ENCODE measurements at places on chromosomes 12 and 14.
A peak's percentile ranks its signal among the peaks of the same experiment; 100 is the strongest.

GRCh38 chr12:11580125-11580751 lies 69.2 kb upstream of the ETV6 start:
- DNase-seq: no peak

DNA sequence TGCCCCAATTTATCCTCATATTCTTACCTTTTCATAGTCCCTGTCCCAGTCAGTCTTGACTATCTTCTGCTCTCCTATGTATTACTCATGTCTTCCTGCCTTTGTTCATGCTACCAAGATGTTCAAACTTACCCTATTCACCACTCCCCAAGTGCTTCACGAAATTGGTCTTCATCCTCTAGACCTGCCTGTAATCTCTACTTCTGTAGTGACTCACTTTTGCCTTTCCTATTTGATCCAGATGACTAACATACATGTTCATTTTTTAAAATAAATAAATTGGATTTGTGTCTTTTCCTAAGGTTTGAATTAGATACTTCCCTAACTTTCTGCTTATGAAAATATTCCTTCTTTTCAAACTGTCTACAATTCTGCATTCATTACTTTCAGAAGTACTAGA lies 107.7 kb upstream of the PPM1H start:
- no peak for DNase-seq

DNA sequence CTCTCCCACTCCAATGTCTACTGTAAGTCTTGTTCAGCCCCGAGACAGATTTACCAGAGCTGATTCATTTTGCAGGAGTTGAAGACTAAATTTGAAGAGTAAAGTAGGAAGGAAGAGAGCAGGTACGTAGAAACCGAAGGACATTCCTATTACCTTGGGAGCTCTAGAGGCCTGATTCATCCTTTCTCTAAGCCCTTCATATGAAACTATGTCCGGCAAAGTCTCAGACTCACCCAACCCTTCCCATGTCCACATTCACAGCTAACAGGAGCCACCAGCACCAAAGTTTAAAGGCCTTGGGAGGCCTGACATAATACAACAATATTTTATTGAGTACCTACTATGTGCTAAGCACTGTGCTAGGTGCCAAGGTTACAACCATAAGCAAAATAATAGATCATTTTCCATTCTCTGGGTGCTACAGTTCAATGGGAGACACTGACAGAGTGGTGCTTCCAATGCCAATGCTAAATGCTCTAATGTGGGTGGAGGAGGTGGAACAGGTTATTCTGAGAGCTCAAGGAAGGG lies 86.6 kb downstream of the PHLDA1 start:
- no peak for DNase-seq

DNA sequence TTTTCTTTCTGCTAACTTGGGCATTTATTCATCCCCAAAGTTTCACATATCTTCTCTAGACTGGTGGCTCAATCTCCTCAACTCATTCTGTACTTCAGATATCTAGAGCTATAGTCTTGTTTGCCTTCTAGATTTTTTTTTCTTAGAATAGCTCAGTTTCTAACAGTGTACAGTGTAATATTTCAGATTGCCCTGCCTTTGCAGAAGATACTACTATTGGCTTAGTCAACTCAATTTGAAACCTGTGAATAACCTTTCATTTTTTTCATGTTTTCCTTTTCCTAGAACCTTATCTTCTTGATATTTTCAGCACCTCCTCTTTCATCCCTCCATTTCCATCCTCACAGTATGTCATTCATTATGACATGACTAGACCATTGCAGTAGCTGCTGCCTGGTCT lies 69.6 kb downstream of the OTOGL start:
- DNase-seq: no peak

- no peak for DNase-seq
Observed at GRCh38 chr12:75155962-75156361, 53.7 kb downstream of the KCNC2 start.

- DNase-seq: no peak
Observed at GRCh38 chr14:33444136-33444535, 505.5 kb downstream of the NPAS3 start.

DNA sequence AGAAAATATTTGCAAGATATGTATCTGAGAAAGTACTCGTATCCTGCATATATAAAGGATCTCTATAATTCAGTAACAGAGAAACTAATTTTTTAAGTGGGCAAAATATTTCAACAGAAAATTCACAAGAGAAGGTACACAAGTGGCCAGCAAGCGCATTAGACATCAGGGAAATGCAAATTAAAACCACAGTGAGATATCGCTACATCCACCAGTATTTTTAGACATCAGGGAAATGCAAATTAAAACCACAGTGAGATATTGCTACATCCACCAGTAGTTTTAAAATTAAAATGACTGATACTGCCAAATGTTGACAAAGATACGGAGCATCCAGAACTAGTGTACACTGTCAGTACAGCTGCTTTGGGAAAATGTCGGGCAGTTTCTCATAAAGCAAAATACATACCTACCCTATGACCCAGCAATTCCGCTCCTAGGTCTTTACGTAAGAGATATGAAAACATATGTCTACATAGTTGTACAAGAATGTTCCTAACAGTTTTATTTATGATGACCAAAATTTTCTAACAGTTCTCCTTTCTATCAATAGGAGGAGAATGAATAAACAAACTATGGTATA lies 2.8 kb upstream of the KCNK13 start:
- DNase-seq: no peak

- no peak for DNase-seq
Observed at GRCh38 chr12:102757154-102757881, 159.7 kb downstream of the PAH start.

DNA sequence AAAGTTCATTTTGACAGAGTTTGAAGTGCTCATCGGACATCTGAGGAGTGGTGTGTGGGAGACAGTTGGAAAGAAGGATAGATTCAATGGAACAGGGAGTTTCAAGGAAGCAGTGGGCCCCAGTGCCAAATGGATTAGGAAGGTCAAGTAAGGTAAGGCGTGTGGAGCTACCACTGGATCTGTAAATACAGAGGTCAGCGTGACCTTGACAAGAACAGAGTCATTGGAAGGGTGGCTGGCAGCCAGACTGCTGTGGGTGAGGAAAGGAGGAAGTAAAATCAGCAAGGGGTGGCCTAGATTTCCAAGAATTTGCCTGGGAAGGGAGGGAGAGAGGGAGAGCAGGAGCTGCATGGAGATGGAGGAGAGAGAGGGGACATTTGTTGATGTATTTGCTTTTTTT lies 68.2 kb upstream of the IGF1 start:
- DNase-seq: no peak

- no peak for DNase-seq
Observed at GRCh38 chr12:11669348-11669747, 19.9 kb downstream of the ETV6 start.

DNA sequence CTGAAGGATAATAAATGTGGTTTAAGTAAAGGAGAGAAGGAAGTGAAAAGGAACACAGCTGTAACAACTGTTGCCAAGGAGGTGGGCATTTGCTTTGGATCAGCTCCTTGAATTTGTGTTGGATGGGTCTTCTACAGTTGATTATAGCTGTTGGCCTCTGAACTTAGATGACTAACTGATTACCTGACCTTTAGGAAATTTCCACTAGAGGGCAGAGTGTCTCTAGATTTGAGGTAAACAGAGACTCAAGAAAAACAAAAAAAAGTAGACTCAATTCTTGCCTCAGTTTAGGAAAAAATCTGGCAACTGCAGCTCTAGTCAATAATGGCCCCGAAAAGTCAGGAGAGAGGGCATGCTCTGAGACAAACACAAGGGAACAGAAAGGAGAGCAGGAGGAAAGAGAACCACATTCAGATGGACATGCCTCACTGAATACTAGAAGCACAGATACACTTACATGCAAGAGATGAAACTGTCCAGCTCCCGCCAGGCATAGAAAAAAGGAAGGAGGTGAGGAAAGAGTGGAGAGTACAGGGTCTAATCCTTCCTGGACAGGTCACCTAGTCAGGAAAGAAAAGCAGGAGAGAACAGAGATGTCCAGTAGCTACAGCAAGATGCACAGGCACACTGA lies 20.6 kb downstream of the COX14 start:
- DNase-seq: no peak

GRCh38 chr14:51883232-51883631 lies 22.8 kb downstream of the GNG2 start:
- no peak for DNase-seq

GRCh38 chr14:32986791-32987540 lies 48.3 kb downstream of the NPAS3 start:
- DNase-seq: no peak

GRCh38 chr14:72756967-72757366 lies 136.9 kb downstream of the DPF3 start:
- no peak for DNase-seq

- no peak for DNase-seq
Observed at GRCh38 chr12:46159309-46159901, 109.4 kb downstream of the SLC38A1 start.

- no peak for DNase-seq
Observed at GRCh38 chr12:6026998-6027397, 81.9 kb upstream of the ANO2 start.

- no peak for DNase-seq
Observed at GRCh38 chr12:75945581-75945980, 86.0 kb downstream of the PHLDA1 start.

GRCh38 chr12:116515684-116516083 lies 43.5 kb upstream of the MAP1LC3B2 start:
- no peak for DNase-seq

DNA sequence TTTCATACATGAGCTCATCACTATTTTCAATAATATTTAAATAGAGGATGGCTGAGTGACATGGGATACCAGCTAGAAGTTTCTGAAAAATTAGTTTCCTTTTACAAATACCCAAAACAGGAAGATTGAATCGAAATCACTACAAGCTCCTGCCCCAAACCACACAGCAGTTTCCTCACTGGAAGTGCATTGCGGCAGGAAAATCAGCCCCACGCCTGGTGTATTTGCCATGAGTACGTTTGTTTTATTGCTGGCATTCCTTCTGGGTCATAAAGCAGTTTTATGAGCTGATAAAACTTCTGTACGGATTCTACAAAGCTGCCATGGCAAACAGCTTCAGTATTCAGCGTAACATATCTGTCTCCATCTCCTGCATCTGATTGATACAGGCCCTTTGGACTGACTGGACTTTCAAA lies 23.7 kb downstream of the CDC42BPB start:
- DNase-seq: no peak

DNA sequence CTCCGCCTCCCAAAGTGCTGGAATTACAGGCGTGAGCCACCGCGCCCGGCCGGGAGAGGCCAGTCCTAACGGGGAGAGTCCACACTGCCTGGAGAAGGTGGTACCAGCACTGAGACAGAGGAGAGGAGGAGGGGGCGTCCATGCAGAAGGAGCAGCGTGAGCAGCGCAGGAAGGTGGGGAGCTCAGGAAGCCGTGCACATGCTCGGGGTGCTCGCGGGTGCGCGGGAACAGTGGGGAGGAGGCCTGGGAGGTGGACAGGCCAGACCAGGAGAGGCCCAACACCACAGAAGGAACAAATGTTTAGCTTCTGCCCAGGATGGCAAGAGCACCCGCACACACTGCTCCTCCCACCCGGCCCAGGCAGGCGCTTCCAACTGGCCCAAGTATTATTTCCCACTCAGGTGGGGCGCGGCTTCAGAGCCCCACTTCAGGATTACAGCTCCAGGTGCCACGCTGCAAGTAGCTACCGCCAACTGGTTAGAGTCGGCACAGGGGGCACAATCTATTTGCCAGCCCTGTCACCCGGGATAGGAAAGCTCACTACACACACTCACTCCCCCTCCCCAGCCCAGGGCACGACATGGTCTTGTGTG lies 80.8 kb upstream of the BCL11B start:
- DNase-seq: no peak

GRCh38 chr14:69101331-69101826 lies 51.5 kb downstream of the DCAF5 start:
- peak; percentile 2 for DNase-seq

- no peak for DNase-seq
Observed at GRCh38 chr12:94070520-94070919, 77.9 kb upstream of the PLXNC1 start.

DNA sequence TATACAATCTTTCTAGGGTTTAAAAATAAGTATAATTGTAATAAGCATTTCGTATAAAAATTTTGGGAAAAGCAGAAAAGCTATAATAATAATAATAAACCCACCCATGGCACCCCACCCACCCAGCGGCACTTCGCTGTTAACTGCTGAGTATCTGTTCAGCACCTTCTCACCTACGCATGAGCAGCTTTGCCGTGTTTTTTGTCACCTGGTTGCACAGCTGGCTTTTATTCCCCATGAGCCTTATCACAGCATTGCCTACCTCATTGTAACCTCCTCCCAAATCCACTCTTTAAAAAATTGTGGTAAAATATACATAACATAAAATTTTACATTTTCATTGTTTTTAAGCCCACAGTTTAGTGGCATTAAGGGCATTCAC lies 34.7 kb downstream of the CYP46A1 start:
- DNase-seq: no peak

- DNase-seq: no peak
Observed at GRCh38 chr12:77387214-77387613, 321.8 kb upstream of the E2F7 start.

DNA sequence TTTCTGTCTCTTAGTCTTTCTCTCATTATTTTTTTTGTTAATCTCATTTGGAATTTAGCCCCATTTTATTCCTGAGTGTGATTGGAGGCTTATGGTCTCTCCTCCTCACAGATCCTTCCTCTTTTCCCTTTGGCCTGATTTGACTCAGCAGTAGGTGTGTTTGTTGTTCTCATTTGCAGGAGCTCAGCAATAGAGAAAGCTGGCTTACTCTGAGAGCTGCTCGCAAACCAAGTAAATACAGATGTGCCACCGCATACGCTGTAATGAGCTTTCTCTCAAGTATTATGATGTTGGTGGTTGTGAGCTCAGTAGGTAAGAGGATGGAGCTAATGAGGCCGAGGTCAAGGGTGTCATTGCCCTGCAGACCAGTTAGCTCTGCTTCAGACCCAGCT lies 206.5 kb downstream of the ETV6 start:
- DNase-seq: no peak

- no peak for DNase-seq
Observed at GRCh38 chr14:50065583-50065982, 50.8 kb downstream of the VCPKMT start.

GRCh38 chr14:79525416-79525815 lies 685.9 kb downstream of the DIO2 start:
- no peak for DNase-seq

DNA sequence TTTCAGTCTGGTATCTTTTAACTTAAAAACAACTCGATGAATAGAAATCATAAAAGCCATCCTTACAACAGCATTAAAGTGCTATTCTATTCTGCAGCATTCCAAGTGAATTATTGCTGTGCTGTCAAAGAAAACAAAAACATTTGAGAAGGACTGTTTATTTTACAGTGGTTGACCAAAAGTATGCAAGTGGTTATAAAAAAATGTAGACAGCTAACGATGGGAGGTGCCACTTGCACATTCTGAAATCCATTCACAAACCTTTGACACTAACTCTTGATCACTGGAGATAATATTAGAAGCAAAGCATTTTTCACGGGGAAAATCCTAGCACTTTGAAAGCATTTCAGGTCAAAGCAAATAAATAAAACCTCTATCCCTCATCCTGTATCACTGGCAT lies 55.6 kb downstream of the HMGA2 start:
- no peak for DNase-seq
